Right renal pelvis (tissue), 4 donors: ENCODE measurements at places on chromosomes 5 and 9. TPM values are rescaled to one million over a fixed set of nuclear protein-coding genes. Genes with fewer than 3 reads are reported as not detected.

Gene SHC3
- 3.2 TPM for polyA plus RNA-seq

Gene PCDHGA11
- 5.1 TPM for polyA plus RNA-seq

GRCh38 chr9:101029315-101030085, 973 bp downstream of the PLPPR1 start:
- no peak for DNase-seq

- peak; percentile 6 for DNase-seq
Measured at GRCh38 chr5:71573591-71573990, 13.5 kb upstream of the MCCC2 start.
